Stimulated activated CD8-positive, alpha-beta memory T cell treated with anti-CD3 and anti-CD28 coated beads, Interleukin-4, amount 100 ng/mL, for 1 hour (primary cell): ENCODE measurements at places on chromosomes 12 and 14.

- DNase-seq: no peak
Observed at GRCh38 chr12:131962069-131962468, 12.3 kb downstream of the EP400 start.

- no peak for DNase-seq
Observed at GRCh38 chr14:22848351-22849164, 12.2 kb downstream of the MMP14 start.

GRCh38 chr14:22885975-22886374 lies 3.0 kb downstream of the REM2 start:
- DNase-seq: no peak

DNA sequence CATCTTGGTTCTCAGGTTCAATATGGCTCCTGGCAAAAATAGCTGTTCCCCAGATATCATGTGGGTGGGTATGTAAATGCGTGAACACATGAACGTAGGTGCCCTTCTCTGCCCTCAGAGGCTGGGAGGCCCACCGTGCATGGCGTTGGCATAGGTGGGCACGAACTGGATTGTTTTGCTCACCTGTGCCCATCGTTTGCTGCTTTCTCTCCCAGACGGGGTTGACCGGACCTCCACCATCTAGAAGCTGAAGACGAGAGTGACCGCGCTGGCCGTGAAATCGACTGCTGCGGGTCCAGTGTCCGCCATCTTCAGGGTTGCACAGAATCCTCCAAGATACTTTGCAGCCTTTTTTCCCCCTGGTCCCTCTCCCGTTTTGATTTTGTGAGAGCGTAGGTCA lies 113.9 kb downstream of the GCH1 start:
- DNase-seq: no peak

DNA sequence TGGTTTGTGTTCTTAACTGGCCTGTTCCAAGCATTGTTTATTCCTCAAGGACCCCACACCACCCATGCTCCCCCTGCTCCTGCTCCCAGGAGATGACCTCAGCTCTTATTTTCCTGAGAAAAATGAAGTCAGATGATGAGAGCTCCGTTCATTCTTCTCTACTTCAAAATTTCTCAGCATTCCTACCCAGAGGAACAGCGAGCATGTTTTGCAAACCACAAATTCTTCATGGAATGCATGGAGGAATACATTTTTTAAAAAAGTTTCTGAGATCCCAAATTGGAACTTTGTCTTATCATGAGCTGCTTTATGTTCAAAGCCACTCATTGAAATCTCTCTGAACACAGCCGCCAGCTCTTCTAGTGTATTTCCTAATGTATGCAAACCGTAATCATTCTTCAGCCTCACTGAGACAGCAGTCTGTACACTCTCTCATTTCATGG lies 44.9 kb downstream of the SYNE2 start:
- DNase-seq: no peak

DNA sequence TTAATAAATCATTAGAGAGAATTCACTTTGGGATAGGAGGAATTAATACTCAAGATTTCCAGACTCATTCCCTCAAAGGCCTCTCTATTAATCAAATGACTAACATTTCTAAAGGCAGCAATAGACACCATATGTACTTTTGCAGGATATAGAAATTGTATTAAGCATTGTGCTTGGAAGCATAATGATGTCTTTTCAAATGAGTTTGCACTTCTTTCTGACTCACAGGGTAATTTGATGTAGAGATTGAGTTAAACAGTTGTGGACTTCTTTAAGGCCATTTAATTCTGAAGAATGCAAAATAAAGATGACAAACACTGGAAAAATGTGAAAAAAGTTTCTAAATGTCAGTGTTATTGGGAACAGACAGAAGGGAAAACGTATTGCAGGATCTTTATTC lies 63.4 kb upstream of the CSRP2 start:
- DNase-seq: no peak

DNA sequence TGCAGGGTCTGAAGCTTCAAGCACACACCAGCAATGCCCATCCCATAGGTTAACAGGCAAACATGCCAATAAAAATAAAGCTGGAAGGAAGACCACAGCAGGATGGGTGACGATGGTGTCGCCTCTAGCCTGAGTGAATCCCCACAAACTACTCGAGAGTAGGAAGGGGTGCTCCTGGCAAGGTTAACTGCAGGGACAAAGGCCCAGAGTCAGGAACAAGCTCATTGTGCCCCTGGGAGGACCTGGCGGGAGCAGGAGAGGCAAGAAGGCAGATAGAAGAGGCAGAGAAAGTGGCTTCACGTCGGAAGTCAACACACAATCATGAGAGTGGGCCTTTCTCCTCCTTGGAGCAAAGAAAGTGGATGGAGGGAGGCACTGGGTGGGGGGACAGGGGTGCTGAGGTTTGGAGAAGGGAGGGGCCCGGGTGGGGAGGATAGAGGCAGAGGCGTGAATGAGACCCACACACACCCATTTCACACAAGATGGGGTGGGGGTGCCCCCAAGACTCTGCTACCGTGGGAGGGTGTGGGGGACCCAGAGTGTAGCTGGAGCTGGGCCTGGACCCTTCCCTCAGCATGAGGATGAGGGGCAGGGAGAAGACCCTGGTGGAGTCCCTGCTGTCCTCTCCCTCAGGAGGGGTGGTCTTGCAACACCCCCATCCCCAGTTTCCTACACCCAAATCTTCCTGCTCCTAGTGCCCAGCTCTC lies 43.1 kb downstream of the DIO3 start:
- no peak for DNase-seq

DNA sequence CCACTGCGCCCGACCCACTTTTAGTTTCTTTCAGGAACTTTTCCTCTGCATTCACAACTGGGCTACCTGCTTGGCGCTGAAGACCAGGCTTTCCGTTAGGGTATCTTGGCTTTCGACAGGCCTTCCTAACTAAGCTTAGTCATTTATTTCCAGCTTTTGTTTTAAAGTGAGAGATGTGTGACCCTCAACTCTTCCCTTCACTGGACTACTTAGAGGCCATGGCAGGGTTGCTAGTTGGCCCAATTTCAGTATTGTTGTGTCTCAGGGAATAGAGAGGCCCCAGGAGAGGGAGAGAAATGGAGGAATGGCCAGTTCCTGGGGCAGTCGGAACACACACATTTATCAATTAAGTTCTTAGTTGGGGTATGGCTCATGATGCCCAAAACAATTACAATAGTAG lies 10.4 kb downstream of the MTA1 start:
- no peak for DNase-seq

- DNase-seq: no peak
Observed at GRCh38 chr12:51896236-51896635, 8.3 kb downstream of the ANKRD33 start.

GRCh38 chr12:92739113-92739512 lies 36.3 kb downstream of the PLEKHG7 start:
- DNase-seq: no peak

- no peak for DNase-seq
Observed at GRCh38 chr12:116538076-116538591, 21.0 kb upstream of the MAP1LC3B2 start.

- DNase-seq: no peak
Observed at GRCh38 chr14:39015964-39016577, 87.0 kb downstream of the SEC23A start.

DNA sequence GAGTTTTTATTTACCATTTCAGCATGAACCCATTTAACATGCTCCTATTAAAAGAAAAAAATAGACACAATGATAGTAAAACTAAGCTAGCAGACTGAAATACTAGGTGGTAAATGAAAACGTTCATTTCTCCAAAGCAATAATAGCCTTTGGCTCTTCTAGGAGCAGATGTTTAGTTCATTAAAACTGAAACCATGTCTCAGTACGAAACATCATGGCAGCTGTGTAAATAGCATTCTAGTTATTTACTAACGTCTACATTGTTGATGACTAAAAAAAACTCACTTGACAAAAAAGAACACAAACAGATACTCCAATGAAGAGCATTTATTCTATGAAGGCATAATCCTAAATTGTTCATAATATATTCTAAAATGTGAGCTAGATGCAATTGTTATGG lies 17.9 kb downstream of the RECQL start:
- no peak for DNase-seq

DNA sequence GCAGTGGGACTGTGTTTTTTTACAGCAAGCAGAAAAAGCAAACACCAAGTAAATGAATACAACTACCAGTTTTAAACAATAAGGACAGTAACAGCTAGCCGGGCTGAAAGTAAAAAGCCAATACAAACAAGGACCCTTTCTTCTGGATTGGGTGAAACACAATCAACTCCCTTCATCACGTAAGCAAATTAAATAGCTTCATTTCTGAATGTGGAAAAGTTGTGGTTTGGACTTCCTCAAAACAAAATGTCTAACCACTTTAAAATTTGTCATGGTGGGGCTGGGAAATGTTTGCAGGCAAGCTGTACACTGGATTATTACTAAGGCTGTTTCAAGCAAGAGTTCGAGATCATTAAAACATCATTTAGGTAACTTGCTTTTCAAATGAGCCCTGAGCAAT lies 47.4 kb downstream of the TCHP start:
- no peak for DNase-seq

DNA sequence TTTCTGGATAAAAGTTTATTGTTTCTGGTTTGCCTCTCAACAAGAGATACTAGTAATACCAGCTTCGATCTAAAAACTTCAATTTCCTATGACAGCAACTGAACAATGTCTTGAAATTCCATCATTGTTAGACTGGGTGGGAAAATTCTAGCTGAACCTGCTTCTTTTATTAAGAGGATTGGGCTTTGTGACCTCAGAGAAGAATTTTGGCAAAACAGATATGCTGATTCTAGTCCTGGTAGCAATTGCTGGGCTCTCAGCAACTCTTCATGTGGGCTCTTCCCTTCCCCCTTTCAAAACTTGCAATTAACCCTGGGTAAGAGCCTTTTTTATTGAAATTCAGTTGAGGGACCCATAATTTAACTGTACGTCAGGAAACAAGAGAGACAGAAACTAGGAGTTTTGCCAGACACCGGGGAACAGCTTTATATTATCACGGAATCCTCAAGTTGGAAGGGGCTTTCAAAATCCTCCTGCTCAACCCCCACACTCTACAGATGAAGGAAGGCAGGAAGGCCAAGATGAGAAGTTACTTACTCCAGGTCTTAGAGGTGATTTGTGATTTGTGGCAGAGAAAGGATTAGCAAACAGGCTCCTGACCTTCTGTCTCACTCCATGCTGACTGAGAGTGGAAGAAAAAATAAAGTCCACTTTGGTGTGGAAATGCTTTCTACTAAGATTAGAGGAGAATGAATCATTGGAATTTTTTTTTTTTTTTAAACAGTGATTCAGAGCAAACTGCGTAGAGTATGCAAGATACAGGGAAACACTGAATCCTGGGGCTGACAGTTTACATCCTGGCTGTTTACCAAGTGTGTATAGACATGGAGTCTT lies 239.0 kb upstream of the ATP2B1 start:
- no peak for DNase-seq

GRCh38 chr12:558580-558979 lies 98.8 kb downstream of the B4GALNT3 start:
- no peak for DNase-seq

- no peak for DNase-seq
Observed at GRCh38 chr14:60510254-60510950, 1.5 kb downstream of the SIX6 start.

GRCh38 chr14:75452900-75453816 lies 25.3 kb downstream of the JDP2 start:
- DNase-seq: no peak

DNA sequence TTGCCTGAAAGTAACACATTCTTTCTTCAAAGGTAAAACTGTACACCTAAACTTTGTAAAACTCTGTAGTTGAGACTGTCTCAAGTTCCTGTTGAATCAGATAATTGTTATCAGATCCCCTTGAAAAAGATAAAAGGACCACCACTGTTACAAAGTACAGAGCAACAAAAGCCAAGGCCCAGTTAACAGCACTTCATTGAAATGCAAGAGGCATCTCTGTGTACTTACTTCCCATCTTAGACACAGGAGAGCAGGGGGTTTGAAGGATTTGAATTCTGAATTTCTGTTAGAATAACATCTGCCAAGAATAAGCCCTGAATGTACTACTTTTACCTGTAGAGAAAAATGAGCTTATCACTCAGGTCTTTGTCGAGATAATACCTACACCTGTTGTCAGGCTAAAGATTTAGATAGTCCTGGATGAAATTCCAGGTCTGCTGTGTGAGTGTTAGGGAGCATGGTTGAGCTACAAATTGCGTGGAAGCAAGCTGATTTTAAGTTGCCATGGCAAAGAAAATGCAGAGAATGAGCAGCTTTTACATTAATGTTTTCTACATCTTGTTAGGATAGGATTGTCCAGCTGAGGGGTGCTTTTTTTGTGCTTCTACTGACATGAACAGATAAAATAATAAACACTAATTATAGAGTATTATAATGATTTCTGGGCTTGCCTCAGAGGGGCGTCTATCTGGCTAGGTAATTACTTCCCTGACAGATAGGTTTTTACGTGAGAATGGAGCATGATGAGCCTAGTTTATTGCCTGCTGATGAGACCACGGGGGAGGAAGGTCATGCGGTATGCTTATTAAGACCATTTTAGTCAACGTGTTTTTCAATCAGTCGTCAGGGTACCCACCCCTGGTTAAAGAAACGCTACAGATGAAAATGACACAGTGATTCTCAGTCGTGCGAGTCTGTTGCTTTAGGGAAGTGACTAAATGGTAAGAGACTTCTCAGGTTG lies 309.2 kb downstream of the PAWR start:
- DNase-seq: no peak

GRCh38 chr12:130157998-130158753 lies 4.1 kb upstream of the FZD10 start:
- no peak for DNase-seq

- no peak for DNase-seq
Observed at GRCh38 chr12:108860443-108860842, 3.1 kb upstream of the SSH1 start.

- no peak for DNase-seq
Observed at GRCh38 chr12:12872139-12872933, 19.0 kb upstream of the GPRC5A start.

GRCh38 chr14:101110729-101111619 lies 207.5 kb upstream of the RTL1 start:
- DNase-seq: no peak

DNA sequence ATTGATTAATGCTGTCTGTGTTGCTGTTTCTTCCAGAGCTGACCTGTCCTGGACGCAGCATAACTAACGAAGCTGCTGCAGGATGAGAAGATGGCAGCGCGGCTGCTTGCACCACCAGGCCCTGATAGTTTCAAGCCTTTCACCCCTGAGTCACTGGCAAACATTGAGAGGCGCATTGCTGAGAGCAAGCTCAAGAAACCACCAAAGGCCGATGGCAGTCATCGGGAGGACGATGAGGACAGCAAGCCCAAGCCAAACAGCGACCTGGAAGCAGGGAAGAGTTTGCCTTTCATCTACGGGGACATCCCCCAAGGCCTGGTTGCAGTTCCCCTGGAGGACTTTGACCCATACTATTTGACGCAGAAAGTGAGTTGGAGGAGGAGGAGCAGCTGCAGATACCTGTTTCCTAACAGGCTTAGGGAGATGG lies 71.7 kb downstream of the SCN8A start:
- no peak for DNase-seq
